WERI-Rb-1 (cell line): ENCODE measurements at places on chromosomes 4 and X.

GRCh38 chrX:72121383-72121782 is 10.3 kb downstream of the RTL5 start:
- no peak for DNase-seq

- DNase-seq, result no peak
Observed at GRCh38 chrX:18630934-18631333, 41.0 kb downstream of the RS1 start.

DNA sequence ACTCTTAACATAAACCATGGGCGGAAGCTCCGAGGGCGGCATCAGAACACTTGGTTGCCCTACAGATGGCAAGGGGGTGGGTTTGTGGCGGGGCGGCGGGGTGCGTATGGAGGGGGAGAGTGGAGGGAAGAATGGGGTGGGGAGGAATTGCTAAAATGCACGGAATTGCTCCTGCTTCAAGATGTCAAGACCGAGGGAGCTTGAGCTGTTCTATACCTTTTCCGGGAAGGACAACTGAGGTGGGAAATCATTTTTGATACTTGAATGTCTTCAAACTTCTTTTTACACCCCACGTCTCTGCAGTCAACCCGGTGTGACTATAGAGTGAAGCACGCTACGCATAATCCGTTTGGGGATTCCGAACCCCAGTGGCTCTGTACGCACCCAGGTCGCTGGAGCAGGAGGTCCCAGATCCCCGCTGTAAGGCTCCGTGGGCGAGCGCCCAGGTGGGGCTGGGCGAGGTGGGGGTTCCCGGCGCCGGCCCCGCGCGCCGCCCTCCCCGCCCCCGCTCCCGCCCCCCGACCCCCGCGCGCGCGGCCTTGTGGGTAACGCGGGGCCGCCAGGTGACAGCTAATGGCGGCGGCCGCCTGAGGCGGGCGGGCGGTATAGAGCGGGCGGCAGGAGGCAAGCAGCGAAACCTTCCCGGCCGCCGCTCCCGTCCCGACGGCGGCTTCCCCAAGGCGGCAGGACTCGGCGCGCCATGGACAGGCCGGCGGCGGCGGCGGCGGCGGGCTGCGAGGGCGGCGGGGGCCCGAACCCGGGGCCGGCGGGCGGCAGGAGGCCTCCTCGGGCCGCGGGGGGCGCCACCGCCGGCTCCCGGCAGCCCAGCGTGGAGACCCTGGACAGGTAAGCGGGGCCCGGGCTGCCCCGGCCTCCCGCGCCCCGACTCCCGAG is at the start of gene MTMR1:
MTMR1 (plus strand) TSS at position 566 of the 894 bp plus-strand sequence; CDS start at position 701, 135 bp downstream.
- DNase-seq, result peak; percentile 63

- DNase-seq, result no peak
Observed at GRCh38 chrX:78573630-78574029, 85.5 kb downstream of the RTL3 start.

GRCh38 chr4:146104541-146104940 is 71.0 kb upstream of the LSM6 start:
- no peak for DNase-seq

DNA sequence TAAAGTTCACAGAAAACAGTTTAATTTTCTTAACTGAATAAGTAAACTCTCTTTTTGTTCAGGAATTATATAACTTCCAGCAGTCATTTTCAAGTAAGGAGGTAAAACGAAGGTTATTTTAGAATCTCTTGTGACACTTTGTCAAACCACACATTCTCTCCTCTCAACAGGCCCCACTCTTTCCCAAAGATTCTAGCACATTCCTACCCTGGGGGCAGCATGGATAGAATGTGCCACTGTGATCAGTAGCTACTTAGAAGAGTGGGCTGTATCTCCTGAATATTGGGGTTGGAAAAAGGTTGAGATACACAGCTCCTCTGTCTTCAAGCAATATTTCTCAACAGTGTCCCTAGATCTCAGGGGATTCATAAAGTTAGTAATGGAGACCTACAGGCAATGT is 157.6 kb downstream of the EMCN start:
- DNase-seq, result no peak

GRCh38 chr4:53744446-53745160 is 153.3 kb upstream of the LNX1 start:
- DNase-seq, result no peak

DNA sequence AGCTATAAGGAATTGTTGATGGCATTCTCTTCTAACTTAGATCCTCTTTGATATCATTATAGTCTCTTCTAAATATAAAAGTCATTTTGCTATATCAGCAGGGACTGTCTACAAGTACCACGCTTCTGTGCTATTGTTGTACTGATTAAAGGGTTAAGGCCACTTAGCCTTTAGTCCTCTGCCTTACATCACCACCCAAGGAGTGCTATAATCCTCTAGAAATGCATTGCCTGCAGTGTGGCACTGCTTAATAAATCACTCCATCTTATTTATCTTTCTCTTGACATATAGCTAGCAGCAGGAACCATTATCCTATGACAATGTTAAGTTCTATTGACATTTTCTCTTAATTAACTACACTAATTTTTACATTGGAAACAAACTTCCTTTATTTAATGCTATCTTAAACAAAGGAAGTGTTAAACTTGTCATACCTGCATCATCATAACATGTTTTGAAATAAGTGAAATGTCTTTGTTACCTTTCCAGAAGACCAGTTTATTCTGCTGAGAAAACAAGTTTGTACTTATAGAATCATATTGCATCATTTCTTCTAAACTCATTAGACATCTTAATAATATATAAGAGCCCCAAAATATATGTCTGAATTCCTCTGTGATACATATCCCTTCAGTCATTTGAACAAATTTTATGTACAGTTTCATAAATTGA is 360.9 kb upstream of the ATOH1 start:
- DNase-seq, result peak; percentile 28

- DNase-seq, result no peak
Observed at GRCh38 chr4:53605783-53606182, 14.5 kb upstream of the LNX1 start.

- peak; percentile 12 for DNase-seq
Observed at GRCh38 chr4:21512353-21512752, 436.2 kb downstream of the KCNIP4 start.

- no peak for DNase-seq
Observed at GRCh38 chr4:138595731-138596460, 353.7 kb upstream of the SLC7A11 start.

- no peak for DNase-seq
Observed at GRCh38 chrX:63363788-63364187, 12.7 kb upstream of the SPIN4 start.

DNA sequence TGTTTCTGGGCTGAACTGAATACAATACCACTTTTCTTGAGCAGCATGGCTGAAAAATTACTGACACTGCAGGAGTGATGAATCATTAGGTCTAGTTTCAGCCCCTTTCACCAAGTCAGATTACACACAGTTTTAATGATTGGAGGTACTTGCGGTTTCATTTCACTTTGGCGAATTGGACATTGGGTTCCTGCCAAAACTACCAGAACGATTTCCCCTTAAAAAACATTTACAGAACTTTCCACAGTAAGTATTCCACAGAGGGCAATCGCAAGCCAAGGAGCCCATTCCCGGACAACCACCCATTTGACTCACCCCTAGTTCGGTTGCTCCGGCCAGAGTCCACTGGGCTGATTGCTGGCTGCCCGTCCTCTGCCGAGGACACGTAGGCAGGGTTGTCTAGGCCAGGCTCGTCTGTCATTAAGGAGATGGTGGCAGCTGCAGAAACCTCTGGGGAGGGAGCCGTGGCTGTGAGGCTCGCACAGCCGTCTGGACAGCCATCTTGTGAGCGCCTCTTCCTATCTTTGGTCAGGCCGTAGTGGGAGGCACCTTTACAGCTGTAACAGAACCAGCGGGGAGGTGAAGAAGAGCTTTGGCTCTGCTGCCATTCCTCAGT is 83.5 kb downstream of the LNX1 start:
- no peak for DNase-seq

- no peak for DNase-seq
Observed at GRCh38 chr4:155526452-155527169, 140.0 kb upstream of the GUCY1A1 start.

DNA sequence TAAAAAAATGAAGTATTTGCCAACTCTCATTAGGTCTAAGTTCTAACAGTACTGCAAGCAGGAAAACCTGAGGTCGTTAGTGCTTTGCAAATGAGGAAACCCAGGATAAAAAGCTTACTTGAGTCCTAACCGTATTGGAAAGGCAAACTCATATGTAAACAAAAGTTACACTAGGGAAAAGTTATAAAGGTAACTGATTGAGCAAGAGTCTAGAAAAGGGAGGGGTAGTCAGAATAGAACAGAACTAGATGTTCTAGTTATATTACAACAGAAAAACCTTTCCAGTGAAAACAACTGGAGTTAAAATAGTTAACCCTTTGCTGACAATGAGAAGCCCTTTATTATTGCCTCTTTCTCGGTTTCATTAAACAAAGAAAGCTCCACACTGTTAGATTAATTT is 66.4 kb upstream of the MAOA start:
- DNase-seq, result no peak

DNA sequence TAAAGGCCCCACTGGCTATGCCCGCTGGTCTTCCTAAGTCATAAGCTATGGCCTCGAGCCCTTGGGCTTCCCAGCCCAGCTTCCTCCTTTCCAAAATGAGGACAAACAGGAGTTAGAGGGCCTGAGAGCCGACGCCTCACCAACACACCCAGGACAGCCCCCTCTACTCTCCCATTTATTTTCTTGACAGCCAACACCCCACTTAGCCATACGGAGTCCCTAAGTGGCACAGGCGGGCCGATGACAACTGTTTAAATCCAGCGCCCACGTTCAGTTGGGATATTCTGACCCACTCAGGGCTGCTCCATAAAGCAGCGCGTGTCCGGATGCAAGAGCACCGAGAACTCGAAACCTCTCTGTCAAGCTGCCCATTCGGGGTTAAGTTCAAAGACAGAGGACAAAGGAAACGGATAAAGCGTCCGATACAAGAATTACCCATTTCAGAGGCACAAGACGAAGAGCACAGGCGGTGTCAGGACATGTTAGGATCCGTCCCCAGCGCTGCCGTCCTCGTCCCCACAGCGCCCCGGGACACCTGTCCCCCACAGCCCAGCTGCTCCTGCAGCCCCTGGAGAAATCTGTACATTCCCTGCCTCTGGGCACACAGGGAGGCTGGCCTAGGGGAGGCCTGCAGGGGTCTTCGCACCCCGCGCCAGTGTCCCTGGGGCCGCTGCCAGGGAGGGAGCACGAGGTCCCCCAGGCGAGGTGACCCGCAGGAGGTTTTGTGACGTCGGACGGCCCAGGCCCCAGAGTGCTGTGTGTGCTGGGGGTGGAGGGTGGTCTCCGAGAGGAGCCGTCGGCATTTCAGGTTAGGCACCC is 1.2 kb downstream of the PRKX start:
- DNase-seq, result peak; percentile 19

GRCh38 chr4:59772641-59773139 is 1427.4 kb upstream of the ADGRL3 start:
- no peak for DNase-seq

DNA sequence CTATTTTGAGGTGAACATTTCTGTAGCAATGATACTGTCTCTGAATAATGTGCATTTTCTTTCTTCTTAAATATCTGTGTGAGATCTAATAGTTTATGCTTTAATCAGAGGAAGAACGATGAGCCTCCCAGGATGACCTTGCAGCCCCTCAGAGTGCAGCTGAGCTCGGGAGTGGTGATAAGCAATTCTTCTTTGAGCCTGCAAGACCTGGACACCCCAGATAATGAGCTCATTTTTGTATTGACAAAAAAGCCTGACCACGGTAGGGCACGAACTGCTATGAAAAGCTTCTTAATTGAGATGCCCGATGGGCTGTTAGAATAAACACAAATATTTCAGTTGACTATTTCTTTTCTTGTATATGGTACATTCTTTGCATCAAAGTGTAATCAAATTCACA is 105.0 kb upstream of the ANXA3 start:
- DNase-seq, result no peak

GRCh38 chrX:136646602-136647239 is 1.2 kb upstream of the CD40LG start:
- no peak for DNase-seq

DNA sequence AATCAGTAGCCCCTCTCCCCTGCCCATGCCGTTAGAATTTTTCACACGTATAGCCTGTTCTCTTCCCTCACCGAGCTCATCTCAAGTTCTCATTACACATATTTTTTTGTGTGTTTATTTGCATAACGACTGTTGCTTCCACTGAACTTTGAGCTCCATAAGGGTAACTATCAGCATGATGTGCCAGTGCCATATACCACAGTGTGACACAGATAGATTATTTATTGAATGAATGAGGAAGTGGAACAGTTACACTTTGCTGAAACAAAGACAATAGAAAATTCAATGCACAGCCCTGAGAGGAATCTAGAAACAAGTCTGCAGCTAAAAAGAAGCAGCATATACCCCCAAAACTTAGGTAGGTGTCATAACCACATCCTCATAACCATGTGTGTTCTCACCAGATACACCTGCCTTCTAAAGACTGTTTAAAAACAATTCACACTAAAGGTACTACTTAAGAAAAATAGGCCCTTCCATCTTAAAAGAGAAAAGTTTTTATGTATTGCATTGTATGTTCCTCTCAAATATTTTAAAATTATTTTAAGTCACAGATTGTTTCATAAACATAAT is 389.9 kb downstream of the PACRGL start:
- no peak for DNase-seq

DNA sequence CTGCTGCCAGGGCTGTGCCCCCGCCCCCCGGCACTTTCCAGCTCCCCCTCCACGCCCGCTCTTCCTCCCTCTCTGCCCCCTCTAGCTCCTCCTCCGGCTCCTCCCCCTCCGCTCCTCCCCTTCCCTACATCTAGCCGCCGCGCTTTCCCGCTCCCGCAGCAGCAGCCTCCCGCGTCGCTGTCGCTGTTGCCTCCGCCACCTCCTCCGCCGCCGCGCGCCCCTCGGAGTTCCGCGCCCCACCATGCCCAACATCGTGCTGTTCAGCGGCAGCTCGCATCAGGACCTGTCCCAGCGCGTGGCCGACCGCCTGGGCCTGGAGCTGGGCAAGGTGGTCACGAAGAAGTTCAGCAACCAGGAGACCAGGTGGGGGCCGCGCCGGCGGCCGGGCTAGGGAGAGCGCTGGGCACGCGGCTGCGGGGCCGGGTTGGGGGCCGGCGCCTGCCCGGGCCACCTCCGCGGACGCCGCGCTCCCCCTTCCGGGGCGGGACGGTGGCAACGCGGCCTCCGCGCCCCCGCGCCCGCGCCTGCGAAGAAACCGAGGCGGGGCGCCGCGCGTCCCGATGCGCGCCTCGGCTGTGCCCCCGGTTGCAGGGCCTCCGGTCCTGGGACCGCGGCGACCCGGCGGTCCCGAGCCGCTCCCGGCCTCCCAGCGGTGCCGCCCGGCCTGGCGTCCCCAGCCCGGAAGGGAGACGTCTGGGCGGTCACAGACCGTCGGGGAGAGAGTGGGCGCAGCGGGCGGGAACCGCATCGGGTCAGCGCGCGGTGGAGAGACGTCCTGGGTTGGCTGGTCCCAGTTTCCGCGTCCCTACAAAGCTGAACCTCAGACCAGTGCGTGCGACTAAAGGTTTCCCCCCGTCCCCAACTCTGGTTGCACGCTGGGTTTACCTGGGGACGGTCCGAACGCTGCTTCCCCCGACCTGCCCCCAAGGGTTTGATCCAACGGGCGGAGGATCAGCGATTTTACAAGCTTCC is at the start of gene PRPS2:
PRPS2 (plus strand) TSS at position 156 of the 972 bp plus-strand sequence; CDS start at position 242, 86 bp downstream.
- peak; percentile 75 for DNase-seq

DNA sequence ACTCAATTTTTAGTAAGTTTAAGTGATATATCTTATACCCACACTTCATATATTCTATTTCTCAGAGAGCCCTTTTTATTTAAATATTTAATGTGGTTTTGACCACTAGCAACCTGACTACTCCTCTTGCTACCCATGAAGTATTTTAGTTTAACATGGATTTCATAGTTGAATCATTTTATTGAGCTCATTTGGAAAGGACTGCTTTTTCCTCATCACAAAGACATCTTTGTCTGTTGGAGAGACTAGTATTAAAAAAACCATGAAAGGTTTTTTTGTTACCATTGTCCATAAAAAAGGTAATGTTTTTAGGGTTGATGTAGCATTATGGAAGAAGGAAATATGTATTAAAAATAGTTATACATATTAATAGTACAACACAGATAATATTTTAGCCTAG is 139.5 kb downstream of the RAPGEF2 start:
- DNase-seq, result no peak
